ENCODE measurements at places on chromosomes 3 and 15.

DNA sequence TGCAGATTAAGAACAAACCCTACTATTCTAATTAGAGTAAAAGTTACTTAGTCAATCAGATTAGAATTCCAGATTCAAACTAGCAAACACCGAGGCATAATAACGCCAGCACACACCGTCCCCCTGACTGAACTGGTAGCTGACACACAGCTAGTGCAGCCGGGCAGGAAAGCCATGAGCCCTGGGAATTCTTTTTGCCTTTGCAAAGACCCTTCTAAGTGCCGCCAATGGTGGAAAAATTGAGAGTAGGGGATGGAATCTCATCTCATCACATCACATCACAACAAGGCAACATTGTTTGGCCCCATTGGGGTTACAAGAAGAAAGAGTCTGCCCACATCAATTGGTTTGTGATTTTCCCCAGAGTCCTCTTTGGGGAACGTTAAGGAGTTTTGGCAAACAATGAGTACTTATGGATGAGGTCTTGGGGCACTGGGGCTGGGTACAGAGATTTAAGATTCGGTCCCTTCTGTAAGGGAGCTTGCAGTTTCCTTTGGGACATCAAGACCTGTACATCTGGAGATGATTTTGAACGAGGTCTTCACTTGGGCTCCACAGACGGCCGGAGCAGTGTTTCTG lies 120.4 kb upstream of the MEF2A start:
- no peak for DNase-seq

DNA sequence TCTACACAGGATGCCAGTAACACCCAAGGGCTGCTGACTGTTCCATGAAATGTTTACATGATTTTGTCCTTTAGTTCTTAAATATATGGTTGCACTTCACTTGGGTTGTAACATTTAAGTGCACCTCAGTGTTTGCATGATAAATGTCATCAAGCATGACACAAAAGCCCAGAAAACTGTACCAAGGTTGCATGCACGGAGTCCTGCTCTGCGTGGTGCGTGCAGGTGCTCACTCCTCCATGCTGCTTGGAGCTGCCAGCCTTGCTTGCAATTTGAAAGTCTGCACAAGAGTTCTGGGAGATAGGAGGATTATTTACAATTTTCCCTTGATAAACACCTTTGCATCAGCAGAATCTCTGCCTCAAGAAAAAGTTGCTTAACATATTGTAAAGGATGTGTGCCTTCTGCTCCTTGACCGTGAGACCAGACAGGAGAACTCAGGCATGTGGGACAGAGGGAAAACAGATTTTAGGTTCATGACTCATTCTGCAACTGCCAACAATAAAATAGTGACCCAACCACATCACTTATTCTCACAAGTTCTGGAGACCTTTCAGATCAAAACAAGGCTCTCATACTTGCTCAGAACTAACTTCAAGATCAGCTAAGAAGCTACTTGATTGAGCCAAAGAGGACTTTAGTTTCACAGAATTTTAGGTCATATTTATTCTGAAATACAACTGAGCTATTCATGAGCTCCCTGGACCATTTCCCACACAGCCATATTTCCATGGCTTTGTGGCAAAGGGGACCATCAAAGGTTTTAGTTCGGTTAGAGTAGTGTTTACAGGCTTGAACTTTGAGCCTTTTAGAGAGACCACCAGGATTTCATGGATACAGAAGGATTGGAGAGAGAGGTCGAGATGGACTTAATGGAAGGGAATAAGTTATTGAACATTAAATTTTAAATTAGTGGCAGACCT lies 128.4 kb upstream of the ZBED2 start:
- DNase-seq, result no peak

GRCh38 chr3:161925749-161926360 lies 429.2 kb downstream of the OTOL1 start:
- no peak for DNase-seq

DNA sequence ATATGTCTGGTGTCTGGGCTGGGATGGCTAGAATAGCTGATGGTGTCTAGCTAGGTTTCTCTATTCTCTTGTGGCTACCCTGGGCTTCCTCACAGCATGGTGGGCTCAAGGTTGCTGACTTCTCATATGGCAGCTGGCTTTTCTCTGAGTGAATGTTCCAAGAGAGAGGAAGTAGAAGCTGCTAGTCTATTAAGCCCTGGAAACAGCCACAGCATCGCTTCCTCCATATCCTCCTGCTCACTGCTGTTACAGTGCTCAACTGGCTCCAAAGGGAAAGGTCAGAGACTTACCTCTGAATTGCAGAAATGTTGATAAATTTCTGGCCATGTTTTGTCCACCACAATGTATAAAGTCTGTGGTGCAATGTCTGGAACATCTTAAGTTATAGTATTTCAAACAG lies 299.9 kb upstream of the ADAMTS9 start:
- DNase-seq, result no peak

- DNase-seq, result no peak
Observed at GRCh38 chr3:195718477-195718984, 2.2 kb upstream of the MUC20 start.

Data from MV-4-11 (cell line).